ENCODE measurements at places on chromosomes 7 and 10. TPM values are rescaled to one million over a fixed set of nuclear protein-coding genes. Genes with fewer than 3 reads are reported as not detected.

GRCh38 chr7:84085147-84085546, 109.4 kb downstream of the SEMA3A start:
- DNase-seq = no peak

The LDB3 gene
- total RNA-seq = 0.98 TPM

DNA sequence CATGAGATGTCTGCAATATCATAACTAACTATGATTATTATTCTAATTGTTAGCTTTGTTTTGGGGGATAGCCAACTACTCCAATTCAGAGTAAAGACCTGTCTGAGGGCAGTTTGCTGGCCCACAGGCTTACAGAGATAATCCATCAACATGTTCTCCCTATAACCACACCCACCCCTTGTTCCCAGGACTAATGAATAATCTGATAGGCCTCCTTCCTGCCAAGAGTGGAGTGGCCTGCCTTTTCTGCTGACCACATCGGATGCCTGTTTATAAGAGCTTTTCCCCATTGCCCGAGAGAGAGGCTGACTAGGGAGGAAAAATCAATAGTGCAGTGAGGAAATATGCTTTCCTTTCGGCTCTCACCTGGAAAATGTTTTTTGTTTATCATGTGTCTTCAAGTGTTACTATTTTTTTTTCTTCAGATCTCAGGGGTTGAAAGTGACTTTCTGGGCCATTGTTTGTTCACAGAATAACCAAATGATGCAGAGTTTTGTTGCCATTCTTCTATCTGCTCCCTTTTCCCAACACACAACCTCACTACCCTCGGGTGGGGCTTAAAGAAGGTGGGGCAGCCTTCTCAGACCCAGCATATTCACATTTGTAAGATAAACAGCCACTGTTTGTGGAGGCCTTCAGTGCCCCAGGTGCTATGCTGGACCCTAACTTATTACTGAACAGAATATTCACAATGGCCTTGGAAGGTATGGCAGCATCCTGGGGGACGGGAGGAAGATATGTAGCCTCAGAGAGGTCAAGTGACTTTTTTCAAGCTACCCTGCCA, 38.4 kb downstream of the PLPP4 start:
- no peak for DNase-seq

DNA sequence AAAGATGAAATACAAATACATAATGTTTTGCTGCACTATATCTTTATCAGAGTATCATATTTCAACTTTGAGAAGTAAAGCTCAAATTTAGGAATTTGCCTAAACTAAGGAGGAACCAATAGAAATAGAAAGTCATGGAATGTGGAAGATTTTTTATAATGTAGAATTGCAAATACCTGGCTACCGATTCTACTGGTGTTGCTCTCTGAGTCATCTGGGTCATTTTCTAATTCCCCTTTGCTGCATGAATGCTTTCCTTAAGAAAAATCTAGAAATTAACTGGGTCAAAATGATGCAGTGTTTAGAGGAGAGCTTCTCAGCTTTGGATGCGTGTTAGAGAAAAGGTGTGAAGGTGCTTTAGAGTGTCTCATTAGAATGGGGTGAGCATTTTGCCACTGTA, 568.9 kb upstream of the ANKRD30A start:
- no peak for DNase-seq

DNA sequence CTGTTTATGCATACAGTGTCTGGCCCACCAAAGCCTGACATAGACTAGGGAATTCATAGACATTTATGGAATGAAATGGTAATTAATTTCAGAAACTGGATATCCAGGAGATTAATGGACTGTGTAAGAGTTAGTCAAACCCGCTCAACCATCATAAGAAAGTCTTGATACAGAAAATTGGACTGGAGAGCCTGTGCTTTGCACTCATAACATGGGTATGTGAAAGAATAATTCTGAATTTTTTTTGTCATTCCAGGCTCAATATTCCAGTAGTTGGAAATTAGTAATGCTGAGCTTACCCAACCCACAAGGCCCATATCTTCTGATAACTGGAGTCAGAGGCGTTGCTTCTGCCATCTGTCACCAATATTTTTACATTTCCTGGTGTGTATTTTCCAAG, 799.7 kb upstream of the IGFBP3 start:
- no peak for DNase-seq

The PDCD4 gene
- 243 TPM for total RNA-seq

- DNase-seq = no peak
Measured at GRCh38 chr10:30812018-30812851, 182.7 kb upstream of the LYZL2 start.

- no peak for DNase-seq
Measured at GRCh38 chr10:110179220-110179619, 28.2 kb upstream of the MXI1 start.

GRCh38 chr7:82289152-82289535, 154.4 kb downstream of the CACNA2D1 start:
- DNase-seq = no peak

- no peak for DNase-seq
Measured at GRCh38 chr10:5981529-5981928, 4.2 kb upstream of the IL15RA start.

- no peak for DNase-seq
Measured at GRCh38 chr7:33716581-33717477, 188.5 kb upstream of the BMPER start.

GRCh38 chr7:55400191-55400590, 35.1 kb downstream of the LANCL2 start:
- no peak for DNase-seq

DNA sequence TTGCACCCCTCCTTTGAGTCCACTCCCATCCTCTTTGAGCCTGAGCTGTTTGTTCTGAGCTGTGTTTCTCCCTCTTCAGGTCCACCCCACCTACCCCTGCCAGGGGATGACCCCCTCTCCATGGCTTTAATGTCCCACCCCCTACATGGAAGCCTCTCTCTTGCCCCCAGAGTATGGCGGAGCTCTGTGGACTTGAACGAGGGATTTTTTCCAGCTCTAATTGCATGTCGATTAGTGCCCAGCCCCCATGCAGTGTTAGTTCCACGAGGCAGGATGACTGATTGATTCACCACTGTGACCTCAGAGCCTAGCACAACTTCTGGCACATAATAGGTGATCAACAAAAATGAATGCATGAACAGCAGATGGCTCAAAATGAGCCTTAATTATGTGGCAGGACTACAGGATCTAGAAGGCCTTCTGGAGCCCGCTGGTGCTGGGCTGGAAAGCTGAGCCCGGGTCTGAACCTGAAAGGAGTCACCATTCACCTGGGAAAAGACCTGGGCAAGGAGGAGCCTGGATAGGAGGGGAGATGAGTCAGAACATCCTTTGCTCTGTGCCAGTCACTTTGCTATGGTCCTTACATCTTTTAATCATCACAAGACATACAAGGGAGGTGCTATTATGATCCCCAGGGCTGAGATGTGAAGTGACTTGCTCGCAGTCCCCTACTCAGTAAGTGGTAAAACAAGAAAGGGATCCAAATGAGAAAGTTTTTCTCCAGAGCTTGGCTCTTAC, 17.1 kb upstream of the SLC18A2 start:
- peak; percentile 22 for DNase-seq

DNA sequence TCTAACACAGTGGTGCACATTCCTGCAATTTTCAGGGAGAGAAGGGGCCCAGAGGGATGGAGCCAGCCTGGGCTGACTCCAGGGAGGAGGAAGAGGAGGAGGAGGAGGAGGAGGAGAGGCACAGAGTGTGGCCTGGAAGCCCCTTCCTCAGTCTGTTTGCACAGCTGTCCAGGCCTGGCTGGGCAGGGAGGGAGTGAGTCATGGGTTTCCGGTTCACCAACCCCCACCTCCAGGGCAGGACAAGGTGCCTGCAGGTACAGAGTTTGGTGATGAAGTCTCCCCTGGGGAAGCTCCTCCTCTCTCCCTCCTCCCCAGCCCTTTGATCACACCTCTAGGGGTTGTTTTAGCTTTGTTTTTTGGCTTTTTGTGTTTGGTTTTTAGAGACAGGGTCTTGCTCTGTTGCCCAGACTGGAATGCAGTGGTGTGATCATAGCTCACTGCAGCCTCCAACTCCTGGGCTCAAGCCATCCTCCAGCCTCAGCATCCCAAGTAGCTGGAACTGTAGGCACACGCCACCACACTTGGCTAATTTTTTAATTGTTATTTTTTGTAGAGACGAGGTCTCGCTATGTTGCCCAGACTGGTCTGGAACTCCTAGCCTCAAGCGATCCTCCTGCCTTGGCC, 77.5 kb upstream of the CUX1 start:
- no peak for DNase-seq

The PIK3CG gene
- 1.3 TPM for total RNA-seq

GRCh38 chr10:108169846-108170245, 1005.3 kb upstream of the SORCS1 start:
- DNase-seq = no peak

DNA sequence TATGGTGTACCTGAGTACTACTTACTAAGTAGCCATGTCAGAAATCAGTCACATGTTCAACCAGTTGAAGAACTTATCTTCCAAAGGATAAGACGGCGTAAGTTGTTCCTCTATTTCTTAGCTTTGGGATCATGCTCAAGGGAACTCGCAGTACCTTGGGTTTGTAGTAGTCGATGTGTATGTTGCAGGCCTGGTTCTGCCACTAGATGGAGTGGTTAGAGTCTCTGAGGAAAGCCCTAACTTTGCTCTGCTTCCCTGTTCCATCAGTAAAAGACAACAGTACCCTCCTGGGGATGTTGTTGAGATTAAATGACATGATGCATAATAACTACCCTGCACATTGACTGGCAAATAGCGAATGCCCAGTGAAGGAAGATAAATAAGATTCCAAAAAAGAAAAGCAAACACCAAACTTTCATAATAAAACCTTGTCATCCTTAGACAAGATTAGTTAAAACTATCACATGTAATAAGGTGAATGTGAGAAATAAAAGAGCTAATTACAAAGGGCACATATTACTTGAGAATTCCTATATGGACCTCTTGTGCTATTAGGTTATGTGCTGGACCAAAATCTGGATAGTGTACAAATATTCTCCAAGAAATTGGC, 165.9 kb downstream of the ABCA13 start:
- DNase-seq = no peak

- DNase-seq = no peak
Measured at GRCh38 chr7:112361154-112361553, 89.1 kb upstream of the IFRD1 start.

DNA sequence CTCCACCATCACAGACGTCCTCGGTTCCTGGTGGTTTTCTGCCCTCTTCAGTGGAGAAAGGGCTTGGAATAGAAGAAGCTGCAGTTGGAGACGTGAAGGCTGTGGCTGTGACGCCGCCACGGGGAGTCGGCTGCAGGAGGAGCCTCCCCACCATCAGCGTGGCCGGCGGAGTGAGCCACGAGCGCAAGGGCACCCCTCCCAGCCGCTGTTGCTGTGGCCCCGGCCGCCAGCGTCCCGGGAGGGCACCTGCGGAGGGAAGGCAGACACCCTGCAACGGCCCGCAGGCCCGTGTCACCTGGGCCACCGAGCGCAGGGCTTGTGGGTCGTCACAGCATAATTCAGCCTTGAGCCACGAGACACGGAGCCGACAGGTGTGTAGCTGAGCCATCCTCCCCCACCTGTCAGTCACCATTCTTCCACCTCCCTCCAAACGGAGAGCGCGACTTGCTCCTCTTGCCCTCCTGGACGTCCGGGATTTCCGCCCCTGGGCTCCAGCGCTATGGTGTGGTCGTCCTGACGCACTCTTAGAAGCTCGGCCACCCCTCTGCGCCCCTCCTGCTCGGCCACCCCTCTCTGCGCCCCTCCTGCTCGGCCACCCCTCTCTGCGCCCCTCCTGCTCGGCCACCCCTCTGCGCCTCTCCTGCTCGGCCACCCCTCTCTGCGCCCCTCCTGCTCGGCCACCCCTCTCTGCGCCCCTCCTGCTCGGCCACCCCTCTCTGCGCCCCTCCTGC, 102.7 kb downstream of the PTPRN2 start:
- DNase-seq = no peak

GRCh38 chr10:69910561-69910960, 108.9 kb downstream of the COL13A1 start:
- DNase-seq = no peak

DNA sequence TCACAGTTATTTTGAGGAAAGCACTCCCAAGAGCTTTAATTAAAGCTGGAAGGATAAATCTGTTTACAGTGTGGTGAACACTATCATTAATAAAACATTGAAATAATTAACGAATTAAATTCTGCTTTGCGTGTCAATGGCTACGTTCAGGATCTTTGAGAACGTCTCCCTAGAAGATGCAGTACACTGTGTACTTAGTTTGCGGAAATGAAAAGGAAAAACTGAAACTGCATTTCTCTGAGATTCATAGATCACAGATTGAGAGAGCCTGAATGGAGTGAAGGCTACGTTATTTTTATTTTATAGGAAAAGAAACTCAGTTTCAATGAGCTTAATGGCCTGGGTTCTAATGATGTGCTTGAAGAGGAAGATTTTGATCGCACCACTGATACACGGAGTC, 85.3 kb downstream of the NRP1 start:
- DNase-seq = no peak

- DNase-seq = no peak
Measured at GRCh38 chr7:110604885-110605284, 486.0 kb upstream of the LRRN3 start.

The DGKB gene
- not detected for total RNA-seq

The ADCYAP1R1 gene
- 0.64 TPM for total RNA-seq

DNA sequence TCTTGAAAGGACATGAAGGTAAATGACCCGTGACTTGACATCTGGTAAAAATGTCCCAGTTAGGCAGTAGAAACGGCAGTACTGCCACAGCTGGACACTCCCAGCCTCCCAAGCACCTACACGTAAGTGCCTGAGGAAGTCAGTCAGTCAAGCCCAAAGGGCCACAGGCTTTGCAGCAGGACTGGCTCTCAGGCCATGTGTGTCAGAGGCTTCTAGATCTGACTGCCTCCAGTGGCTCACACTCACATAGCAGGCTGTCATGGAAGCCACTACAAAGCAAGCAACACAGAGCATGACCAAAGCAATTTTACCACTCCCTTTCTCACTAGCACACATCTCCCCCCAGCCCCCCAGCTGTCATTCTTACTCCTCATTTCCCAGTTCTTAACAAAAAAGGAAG, 17.8 kb upstream of the CCNJ start:
- DNase-seq = no peak

DNA sequence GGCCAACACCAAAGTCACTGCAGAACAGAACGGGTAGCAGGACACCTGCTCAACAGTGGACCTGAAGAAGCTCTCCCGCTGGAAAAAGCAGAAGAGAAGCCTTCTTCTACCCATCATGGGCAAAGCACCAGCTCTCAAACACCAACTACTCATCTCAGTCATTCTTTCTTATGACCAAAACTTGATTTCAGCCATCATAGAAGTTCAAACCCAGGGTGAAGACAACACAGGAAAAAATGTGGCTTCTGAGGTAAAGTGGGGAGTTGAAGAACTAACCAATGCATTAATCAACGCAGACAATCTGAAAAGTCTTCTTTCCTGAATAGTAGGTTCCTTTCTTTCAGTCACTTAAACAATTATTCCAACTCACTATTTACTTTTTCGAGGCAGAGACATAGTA, 83.3 kb downstream of the ELMO1 start:
- no peak for DNase-seq

The IDI1 gene
- total RNA-seq = 32.0 TPM

The SPDYE16 gene
- 3.6 TPM for total RNA-seq

Data from suprapubic skin (tissue), 4 donors.